ENCODE measurements at places on chromosomes 2 and 18.

DNA sequence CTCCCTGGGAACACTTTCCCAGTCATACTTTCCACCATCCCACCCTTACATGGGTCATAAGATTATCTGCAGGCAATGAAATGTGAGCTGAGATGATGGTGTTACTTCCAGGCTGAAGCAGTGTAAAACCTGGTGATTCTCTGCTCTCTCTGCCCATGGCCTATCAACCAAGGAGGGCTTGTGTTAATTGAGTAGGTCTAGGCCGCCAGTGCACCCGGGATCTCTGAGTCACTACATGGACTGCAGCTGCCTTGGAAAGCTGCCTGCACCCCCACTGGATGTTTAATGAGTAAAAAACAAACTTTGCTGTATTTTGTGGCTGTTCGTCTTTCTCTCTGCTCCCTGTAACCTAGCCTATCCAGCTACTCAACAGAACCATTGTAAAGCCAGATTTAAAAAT, 451.7 kb upstream of the SMIM21 start:
- no peak for DNase-seq

DNA sequence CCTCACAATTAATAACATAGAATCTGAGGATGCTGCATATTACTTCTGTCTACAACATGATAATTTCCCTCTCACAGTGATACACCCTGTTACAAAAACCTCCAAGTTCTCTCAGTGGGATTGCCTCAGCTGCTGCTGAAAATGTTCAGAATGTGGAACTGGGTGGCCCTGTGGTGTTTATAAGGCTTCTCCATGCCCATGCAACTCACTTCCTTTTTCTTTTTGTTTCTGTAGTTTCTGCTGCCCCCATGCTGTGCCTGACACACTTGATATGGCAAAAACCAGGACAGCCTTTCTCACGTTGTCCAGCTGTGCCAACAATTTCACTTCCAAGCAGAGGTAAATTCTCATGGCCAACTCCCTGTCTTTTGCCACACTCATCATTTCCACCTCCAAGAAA, 206.2 kb downstream of the RPIA start:
- peak; percentile 34 for DNase-seq

DNA sequence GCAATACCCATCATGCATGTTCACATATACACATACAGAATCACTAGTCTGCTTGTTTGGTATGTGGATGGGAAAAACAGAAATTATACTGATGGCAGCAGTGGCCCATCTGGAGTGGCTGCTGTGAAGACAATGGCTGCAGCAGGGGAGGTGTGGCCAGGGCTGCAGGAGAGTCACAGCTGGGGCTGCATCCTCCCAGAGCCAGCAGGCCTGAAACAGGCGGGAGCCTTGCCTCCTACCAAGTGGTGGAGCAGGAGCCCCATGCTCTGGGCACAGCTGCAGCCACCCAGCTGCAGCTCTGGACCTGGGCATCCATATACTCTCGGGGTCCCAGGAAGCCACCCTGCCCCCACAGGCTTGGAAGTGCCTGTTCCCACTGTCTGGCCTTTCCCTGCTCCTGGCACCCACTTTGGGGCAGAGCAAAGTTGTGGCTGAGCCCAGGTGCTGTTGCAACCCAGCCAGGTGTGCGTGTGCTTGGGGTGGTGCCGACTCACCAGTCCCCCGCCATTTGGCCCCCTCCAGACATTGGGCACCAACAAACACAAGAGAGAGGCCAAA, 136.6 kb downstream of the SPAG16 start:
- no peak for DNase-seq

DNA sequence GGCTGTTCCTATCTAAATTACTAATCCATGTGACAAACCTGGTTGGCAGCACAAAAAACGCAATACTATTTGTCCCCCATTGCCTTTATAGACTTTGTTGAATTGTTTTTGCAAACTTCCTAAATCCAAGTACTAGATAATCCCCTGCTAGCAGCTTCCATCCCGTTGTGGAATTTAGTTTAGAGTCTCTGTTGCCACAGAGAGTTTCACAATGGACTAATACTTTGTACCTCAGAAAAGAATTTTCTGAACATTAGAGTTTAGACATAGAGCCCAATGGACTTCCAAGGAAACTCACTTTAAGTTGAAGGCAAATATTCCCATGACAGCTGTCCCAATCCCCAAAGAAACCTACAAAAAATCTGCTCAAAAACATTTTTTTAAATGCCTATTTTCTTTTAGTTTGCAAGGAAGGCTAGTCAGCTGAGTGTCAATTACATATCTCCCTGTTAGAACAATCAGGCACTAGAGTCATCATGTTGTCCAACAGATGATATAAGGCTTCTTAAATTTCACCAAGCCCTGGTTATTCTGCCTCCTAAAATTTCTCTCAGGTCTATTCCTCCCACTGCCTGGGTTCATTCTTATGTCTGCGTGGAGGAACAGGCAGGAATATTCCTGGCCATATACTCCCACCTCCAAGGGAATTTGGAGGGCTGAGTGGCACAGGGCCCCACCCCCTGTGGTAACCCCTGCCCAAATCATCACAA, 27.2 kb downstream of the RNF152 start:
- no peak for DNase-seq

- DNase-seq: no peak
These were observed 472.5 kb downstream of the PID1 start for GRCh38 chr2:228798458-228799207.

GRCh38 chr18:49335677-49336076, 124.8 kb downstream of the DYM start:
- no peak for DNase-seq

DNA sequence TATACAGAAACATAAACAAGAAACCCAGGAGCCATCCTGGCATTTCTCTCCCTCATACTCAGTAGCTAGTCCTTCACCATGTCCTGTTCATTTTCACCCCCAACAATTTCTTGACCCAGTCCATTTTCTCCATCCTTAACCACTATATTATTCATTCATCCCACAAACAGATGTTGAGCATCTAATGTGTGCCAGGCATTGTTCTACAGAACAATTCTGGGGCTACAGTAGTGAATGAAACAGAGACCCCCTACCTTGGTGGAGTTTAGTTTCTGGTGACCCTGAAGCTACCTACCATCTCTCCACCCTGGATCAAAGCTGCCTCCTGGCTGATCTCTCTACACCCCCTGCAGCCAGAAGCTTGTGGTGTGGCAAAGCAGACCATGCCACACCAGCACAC, 27.5 kb upstream of the BZW1 start:
- DNase-seq: no peak

- DNase-seq: no peak
These were observed 94.1 kb upstream of the ZNF532 start for GRCh38 chr18:58770601-58771000.

- no peak for DNase-seq
These were observed 37.5 kb downstream of the ANXA4 start for GRCh38 chr2:69779258-69780001.

GRCh38 chr2:28224648-28225472, 167.8 kb upstream of the FOSL2 start:
- DNase-seq: no peak

GRCh38 chr18:63879709-63880108, 7.8 kb upstream of the SERPINB2 start:
- DNase-seq: no peak

GRCh38 chr2:7887441-7887840, 794.4 kb upstream of the ID2 start:
- DNase-seq: no peak

DNA sequence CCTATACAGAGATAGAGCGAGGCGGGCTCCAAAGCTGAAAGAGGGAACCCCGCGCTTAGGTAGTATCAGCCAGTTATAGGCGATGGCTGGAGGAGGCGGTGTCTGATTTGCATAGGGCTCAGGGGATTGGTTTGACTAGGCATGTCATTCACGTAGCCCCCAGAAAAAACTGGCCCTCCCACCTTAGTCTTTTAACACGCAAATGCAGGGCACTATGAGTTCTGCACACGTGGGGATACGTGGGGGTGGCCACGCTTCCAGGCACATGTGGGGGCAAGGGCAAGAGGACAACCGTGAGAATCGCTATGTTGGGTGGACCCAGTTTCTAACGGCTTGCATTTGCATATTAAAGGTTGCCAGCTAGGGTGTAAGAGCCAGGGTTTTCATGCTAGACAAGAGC, 56.7 kb upstream of the MSTN start:
- DNase-seq: no peak

DNA sequence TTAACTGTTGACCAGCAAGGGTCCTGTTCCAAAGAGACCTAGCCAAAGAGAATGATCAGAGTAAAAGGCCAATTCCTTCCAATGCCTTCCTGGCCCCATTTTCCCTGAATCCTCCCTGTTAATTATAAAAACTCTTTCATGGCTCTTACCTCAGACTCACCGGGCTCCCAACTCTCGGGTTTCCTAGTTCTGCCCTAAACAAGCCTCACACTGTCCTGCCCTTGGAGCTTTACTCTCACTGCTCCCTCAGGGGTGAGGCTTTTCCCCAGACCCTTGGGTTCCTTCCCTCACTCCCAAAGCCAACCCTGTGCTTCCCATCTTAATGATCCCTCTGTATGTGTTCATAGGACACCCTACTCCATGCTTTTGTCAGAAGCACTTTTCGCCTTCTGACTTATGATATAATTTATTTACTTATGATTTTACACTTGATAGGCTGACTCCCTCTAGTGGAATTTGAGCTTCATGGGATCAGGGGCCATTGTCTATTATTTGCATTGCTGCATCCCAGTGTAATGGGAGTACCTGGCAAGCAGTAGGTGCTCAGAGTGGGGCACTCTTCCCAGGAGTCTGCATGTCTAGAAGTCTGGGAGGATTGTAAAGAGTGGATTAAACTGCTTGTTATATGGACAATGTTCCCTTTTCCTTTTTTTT, 29.9 kb upstream of the ZNG1B start:
- no peak for DNase-seq

- DNase-seq: no peak
These were observed 89.3 kb downstream of the PLEKHM3 start for GRCh38 chr2:207935991-207936370.

DNA sequence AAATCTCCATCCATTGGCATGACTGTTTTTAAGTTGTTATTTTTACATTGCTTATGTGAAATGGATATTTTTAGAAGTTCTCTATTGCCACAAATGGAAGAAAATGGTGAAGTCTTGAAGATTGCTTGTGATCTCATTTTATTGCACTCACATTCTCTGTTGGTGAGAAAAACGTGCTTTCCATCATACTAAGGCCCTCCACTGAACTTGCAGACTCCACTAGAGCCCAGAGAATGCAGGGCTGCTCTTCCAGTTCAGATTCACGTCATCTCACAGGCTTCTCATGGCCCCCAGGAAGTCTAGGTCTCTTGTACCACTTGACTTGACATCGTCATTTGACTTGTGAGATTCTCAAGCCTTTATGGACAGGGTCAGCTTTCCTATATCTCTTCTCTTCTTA, 254.8 kb upstream of the COPS8 start:
- no peak for DNase-seq

GRCh38 chr2:152242787-152243472, 67.4 kb upstream of the STAM2 start:
- no peak for DNase-seq

GRCh38 chr2:23285091-23285800, 99.7 kb upstream of the KLHL29 start:
- no peak for DNase-seq

DNA sequence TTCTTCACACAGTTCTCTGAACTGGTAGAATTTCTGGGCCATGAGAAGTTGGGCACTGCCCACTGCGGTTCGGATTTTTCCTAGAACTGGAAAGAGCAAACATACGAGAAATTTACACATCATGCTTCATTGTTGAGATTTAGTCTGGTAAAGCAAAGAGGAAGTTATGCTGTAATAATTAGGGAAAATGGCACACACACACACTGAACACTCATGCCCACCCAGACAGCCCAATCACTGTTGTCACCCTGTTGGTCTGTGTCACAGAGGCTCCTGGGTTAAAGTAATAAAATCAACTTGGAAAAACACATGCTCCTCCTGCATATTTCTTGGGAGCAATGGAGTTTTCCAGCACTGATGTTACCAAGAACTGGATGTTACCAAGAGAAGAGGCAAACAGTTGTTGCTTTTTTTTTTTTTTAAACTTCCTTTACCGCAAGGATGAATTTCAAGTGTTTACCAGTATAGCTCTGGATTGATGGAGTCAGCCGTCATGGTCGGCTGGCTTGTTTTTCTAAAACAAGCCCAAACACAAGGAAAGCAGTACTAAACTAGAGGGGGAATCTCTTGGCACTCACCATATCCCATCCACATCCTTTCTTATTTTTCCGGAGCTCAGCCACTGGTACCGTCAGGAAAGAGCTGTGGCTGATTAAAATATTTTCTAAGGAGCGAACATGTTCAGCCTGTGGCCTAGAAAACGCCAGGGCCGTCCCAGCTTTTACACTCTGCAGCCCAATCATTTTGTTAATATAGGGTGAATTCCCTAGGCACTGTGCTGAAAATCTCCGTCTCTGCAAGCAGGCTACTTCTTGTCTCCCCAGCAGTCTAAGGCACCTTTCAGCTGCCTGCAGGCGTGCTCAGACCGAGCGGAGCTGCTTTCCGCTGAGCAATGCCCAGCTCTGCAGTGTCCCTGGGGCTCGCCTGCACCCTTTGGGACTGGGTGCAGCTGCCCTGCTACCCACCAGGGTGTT, 58.9 kb downstream of the TGIF1 start:
- no peak for DNase-seq

DNA sequence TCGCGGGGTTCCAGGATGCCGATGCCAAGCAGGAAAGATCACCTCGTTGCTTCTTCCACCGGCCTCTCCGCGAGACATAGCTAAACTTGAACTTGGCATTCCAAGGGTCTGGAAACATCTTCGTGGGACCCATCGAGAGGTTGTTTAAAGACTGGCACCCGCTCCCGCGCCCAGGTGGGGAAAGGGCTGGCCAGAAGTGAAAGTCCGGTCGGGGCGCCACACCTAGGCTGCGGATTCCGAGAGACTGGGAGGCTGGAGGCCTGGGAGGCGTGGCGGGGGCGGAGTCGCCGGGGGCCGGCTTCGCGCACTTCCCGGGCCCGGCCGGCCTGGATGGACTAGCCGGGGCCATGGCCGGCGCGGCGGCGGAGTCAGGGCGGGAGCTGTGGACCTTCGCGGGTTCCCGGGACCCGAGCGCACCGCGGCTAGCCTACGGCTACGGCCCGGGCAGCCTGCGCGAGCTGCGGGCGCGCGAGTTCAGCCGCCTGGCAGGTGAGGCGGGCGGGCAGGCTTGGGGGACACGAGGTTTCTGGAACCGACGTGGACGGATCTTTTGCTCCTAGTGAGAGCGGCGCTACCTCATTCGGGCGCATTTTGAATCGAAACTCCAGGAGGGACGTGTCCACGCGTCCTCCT, at the start of gene MOCOS:
TSS of gene MOCOS (plus strand) at position 305 of the 633 bp plus-strand sequence. CDS start at position 348, 43 bp downstream.
- DNase-seq: no peak

DNA sequence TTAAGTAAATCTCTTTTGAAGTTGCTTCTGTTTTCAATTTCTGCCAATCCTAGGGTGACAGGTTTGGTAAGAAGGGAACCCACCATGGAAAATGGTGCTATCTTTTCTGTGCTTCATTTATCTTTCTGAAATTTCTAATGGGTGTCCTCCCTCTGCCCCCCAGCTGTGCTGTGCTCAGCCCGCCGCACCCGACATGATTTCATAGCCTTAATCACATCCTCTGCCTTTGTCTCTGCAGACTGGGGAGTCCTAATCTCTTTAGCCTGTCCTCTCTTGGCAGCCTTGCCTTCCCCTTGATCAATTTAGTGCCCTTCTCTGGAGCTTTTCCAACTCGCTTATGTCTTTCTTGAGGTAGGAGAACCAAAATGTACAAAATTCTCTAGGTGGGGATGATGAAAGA, 49.3 kb downstream of the DNMT3A start:
- no peak for DNase-seq

GRCh38 chr2:128879161-128879560, 560.5 kb upstream of the HS6ST1 start:
- DNase-seq: no peak
